Aorta (tissue), 5 donors: ENCODE measurements at places on chromosomes 13 and 19.

DNA sequence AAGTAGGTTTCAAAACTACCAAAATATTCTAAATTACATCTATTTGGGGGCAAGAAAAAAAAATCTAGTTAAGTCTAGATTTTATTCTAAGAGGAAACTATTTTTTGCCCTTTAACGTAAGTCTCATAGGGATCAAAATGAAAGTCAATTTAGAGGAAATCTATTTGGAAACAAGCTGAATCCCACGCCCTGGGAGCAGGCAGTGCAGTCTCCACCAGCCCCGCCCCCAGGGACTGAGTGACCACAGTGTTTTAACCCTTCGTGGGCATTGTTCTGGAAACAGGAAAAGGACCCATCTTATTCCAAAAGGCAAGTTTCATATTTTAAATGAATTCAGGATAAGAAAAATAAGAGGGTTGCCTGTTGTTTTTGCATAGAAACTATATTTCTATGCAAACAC lies 209.7 kb downstream of the SPRY2 start:
- peak; percentile 83 for DNase-seq

DNA sequence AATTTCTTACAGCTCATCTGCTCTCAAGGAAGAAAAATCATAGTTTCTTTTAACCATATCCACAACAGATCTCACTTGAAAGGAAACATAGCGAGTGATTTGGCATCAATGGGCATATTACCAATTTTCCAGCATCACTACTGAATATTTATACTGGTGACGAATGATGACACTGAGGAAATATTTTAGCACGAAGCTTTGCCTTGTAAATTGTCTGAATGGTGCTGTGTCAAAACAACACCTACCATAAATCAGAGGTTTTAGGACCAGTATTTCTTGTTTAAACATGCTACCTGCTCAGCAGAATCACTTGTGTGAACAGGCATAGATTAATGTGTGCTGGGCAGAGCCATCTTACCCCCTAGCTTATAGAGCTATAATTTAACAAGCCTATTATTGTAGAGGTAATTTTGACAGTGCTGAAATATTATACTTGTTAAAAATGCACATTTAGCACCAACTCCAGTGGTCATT lies 146.8 kb downstream of the ABCC4 start:
- DNase-seq: no peak

DNA sequence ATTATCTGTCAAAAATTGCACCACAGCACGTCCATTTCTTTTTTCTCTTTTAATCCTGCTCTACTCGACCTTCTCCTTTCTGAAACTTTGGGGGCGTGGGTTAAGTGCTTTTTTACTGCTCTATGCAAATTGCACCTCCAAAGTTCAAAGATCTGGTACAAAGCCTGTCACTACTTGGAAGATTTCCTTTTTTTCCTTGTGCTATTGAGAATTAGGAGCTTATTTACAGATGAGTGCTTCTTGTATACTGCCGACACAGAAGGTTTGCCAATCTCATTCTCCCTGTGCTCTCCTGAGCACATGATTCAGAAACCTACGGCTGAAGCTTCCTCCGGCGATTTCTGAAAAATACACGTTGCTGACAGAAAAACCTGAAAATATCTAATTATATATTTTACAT lies 94.8 kb downstream of the TEX29 start:
- no peak for DNase-seq

GRCh38 chr13:69921156-69921555 lies 186.5 kb upstream of the ATXN8OS start:
- no peak for DNase-seq

DNA sequence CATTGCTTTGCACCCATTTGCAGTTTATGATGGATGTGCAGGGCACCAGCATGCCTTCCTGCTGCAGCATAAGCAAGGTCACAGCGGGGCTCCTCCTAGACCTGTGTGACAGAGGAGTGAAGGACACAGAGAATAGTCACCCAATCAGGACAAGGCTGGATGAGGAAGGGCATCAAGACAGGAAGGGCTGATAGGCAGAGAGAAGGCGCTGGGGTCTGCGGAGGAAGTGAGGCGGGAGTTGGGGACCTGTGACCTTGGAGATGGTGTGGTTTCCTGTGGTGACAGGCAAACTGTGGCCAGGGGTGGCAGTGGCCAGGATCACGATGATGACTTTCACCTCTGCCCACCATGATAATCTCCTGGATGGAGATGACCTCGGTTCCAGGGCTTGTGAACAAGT lies 16.4 kb upstream of the KCTD15 start:
- DNase-seq: no peak

GRCh38 chr13:20721454-20722357 lies 18.2 kb downstream of the IL17D start:
- peak; percentile 70 for DNase-seq
